ENCODE measurements at places on chromosomes 1 and 21.

- DNase-seq = peak; percentile 98
These were observed at the start of gene PPOX for GRCh38 chr1:161165742-161166668. PPOX (plus strand) TSS chr1:161166426; CDS start chr1:161166848, 422 bp downstream.

DNA sequence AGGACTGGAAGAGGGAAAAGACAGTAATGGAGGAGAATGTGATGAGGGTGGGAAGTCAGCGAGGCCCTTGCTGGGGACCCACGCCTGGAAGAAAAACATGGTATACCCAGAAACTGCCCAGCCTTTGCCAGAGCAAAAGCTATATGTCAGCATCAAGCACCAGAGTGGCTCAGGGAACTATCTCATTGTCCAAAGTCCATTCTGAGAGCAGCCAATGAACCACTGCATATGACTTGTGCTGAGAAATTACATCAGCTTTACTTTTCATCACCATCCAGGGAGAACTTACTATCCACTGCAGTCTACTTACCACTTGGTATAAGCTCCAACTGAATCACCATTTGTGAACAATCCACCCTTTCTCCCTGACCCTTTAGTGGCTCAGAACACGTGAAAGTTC is 148.1 kb downstream of the TTLL7 start:
- DNase-seq = no peak

DNA sequence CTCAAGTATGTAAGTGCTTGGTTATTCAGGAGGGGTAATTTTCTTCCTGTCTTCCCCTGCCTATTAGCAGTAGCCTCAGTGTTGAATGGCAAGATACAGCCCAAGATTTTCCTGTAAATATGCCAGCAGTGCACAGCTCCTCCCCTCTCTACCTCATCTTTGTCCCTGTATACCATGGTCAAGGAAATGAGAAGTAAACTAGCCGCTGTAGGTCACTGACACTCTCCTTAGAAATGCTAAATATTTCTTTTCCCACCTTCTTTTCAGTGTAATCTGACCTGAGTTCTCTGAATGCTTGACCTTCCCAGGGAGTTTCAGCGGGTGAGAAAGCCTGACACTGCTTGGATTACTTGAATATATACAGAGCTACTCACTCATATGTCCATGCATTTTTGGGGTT is 84.1 kb upstream of the ZNF326 start:
- peak; percentile 64 for DNase-seq

GRCh38 chr1:230857077-230857476 is 11.2 kb downstream of the C1orf198 start:
- DNase-seq = no peak

- no peak for DNase-seq
These were observed 116.4 kb downstream of the PBX1 start for GRCh38 chr1:164675342-164675904.

DNA sequence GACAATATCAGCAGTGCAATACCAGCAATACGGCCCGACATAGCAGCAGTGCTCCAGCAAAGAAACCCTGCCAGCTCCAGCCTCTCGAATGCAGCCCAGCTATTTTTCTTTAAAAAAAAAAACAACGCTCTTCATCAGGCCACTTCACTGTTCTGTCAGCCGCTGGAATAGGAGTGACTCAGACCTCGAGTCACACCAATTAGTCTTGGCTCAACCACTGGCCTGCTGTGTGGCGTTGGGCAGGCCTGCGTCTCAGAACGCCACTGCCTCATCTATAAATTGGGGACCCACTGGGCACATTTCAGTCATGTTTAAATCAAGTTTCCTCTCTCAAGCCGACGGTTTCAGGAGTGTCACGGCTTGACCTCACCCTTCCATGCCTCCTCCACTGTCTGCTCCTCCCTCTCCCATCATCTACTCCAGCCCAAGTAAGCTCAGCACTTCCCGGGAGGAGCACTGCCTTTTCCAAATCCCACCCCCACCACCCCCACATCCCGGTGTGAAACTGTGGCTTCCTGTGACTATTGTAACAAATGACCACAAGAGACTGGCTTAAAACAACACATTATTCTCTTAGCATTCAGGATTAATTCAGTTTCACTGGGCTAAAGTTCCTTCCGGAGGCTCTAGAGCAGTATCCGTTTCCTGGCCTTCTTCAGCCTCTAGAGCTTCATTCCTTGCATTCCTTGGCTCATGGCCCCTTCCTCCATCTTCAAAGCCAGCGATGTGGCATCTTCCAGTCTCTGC is 71.9 kb upstream of the EFHD2 start:
- DNase-seq = peak; percentile 29

- no peak for DNase-seq
These were observed 69.6 kb downstream of the SIM2 start for GRCh38 chr21:36768496-36768895.

DNA sequence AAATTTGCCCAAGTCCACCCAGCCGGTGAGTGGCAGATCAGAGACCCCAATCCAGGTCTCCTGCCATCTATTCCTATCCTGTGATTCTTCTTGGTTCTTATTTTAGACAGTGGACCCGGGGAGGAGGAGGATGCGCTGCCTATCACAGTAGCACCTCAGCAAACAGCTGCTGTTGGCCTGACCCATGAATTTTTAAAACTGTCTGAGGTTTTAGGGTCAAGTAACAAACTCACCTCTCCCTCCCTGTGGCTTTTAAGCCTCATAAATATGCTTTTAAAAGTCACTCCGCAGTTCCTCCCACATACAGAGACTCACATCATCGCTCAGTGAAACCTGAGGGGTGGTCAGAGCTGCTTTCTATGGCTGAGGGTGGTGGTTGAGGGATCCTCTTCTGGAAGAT is 128.6 kb downstream of the NAV1 start:
- DNase-seq = no peak

- DNase-seq = no peak
These were observed 2.0 kb upstream of the CAMTA1 start for GRCh38 chr1:6783221-6783620.

DNA sequence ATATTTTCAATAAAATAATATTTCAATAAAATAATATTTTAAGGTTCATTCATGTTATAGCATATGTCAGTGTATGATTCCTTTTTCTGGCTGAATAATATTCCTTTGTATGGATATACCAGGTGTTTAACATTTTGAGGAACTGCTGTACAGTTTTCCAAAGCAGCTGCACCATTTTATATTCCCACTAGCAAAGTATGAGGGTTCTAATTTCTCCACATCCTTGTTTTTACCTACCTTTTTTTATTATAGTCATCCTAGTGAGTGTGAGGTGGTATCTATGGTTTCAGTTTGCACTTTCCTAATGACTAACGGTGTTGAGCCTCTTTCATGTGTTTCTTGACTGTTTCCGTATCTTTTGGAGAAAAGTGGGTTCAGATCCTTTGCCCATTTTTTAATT is 5.2 kb downstream of the DEGS1 start:
- no peak for DNase-seq

- no peak for DNase-seq
These were observed 193.8 kb downstream of the HS2ST1 start for GRCh38 chr1:87108228-87108627.

DNA sequence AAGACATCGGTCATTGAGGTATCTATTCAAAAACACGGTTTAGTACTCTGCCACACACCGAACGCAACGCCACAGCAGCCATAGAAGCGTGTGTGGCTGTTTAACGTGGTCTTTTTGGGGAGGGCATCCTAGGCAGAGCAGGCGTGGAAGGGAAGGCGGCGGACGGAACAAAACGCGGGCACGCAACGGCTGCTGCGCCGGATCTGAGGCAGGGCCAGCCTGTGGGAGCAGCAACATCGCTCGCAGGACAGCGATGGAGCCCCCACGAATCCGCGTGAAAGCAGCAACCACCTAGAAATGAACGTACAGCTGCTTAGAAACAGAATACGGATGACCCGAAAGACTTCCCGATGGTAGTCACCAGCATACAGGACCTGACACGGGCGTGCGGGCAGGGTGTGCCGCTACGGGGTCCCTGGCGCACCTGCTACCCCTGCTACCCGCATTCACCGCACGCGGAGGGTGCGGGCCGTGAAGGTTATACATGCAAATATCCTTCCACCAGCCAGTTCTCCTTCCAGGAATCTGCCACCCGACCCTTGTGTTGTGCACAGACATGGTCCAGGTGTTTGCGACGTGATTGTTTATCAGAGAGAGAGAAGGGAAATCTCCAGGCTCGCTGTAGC is 114.4 kb upstream of the COL6A1 start:
- no peak for DNase-seq

DNA sequence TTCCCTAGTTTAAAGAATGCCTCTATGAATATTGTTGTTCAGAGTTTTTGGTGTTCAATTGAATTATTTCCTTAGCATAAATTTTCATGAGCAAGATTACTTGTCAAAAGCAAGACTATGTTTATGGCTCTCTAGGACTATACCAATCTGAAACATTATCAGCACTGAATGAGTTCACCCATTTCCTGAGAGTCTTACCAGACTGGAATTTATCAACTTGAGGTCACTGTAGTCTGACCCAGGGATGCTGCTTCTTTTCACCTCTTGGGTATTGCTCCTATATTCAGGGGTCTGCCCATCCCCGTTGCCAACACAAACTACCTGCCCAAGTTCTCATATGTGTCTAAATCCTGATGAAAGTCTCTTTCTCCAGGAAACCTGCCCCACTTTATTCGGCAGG is 42.6 kb downstream of the OPTC start:
- DNase-seq = no peak

DNA sequence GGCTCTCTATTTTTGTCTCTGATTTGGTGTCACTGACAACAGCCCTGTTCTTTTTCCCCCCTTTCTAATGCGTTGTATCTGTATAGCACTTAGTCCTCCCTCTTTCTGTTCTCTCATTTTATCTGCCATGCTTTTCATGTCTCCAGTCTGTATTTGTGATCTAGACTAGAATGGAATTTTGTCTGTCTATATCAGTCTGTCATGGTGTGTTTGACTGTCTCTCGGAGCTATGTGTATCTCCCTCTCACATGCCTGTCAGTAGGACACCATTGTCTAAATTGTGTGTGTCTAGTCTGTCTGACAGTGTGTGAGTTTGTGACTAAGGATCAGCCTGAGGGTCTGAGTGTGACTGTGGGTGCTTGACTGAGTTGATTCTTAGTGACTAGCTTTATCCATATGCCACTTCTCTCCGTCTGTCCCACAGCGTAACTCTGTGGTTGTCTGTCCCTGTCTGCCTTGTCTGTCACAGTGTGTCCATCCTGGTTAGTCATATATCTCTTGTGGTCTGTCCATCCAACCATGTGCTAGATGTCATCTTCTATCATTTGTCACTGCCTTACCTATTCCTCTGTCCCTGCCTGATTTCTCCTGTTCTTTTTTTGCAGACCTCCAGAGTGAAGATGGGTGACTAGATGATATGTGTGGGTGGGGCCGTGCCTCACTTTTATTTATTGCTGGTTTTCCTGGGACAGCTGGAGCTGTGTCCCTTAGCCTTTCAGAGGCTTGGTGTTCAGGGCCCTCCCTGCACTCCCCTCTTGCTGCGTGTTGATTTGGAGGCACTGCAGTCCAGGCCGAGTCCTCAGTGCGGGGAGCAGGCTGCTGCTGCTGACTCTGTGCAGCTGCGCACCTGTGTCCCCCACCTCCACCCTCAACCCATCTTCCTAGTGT is 1.4 kb upstream of the B4GALT2 start:
- no peak for DNase-seq

DNA sequence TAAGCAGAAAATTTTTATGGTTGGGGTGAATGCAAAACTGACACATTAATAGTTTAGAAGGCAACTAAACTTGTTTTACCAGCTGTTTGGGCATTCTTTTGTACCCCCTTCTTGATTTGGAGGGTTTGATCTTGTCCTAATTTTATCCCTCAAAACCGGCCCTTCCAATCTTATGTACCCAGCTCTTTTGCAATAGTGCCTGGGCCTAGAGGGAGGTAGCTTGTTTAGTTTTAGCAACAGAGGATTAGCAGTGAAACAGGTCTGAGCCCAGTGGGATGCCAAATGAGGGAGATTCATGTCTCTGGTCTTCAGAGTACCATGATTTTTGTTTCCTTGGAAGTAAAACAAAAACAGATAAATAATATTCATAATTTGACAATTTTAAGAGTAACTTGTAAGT is 45.1 kb downstream of the CRP start:
- DNase-seq = no peak

- peak; percentile 93 for DNase-seq
These were observed 231.3 kb upstream of the VAMP3 start for GRCh38 chr1:7539769-7540175.

GRCh38 chr1:1433804-1434130 is 1.7 kb upstream of the VWA1 start:
- peak; percentile 62 for DNase-seq

Measured in ELF-1 (cell line).